ENCODE measurements at places on chromosomes 13 and 19. TPM values are rescaled to one million over a fixed set of nuclear protein-coding genes. Genes with fewer than 3 reads are reported as not detected.

- no peak overlapping the region for H3K4me3 ChIP-seq
- DNase-seq, result no peak
- no peaks in the 10 kb centered on the region for H3K4me1 ChIP-seq
- no peaks in the 10 kb centered on the region for H3K36me3 ChIP-seq
- H3K27me3 ChIP-seq, result no peaks in the 10 kb centered on the region
These were observed 482.6 kb downstream of the RFC3 start for GRCh38 chr13:34300559-34300958.

DNA sequence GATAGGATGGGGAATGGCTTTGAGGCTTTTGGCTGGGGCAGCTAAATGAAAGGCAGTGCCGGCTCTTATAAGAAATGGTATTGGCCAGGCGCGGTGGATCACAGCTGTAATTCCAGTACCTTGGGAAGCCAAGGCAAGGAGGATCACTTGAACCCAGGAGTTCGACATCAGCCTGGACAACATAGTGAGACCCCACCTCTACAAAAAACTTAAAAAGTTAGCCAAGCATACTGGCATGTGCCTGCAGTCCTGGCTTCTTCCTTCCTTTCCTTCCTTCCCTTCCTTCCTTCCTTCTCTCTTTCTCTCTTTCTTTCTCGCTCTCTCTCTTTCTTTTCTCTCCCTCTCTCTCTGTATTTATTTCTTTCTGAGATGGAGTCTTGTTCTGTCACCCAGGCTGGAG, 3.1 kb downstream of the CA11 start:
- H3K36me3 ChIP-seq, result peaks cover 6% of the 10 kb centered on the region
- no peak overlapping the region for H3K4me3 ChIP-seq
- no peak overlapping the region for H3K27ac ChIP-seq
- no peak for DNase-seq
- peaks cover 2% of the 10 kb centered on the region for H3K27me3 ChIP-seq

DNA sequence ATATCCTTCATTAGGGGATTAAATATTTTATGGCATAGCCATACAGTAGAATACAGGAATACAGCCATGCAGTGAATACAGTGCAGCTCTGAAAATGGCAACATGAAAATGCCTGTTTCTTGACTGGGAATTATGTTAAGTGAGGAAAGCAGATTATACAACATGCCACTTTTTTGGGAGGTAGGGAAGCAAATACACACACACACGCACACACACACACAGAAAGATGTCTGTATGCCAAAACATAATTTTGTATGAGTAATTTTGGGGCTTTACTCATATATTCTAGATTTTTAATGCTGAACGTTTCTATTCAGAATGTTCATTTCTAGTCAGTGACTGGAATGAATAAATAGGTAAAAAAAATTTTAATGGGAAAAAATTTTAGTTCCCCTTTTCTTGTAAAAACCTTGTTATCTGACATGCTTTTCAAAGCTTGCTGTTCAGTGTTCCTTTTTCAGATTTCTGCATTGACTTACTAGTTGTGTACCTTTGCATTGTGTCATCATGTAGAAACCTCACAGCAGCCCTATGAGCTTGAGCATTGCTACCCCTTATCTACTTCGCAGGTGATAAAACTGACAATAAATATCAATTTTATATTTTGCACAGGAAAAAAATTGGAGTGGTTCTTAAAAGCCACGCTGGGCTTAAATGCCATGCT, 7.8 kb downstream of the GPR183 start:
- peaks cover 80% of the 10 kb centered on the region for H3K4me1 ChIP-seq
- peak overlapping the region; percentile 76 for H3K27ac ChIP-seq
- DNase-seq, result no peak
- H3K4me3 ChIP-seq, result no peak overlapping the region
- H3K27me3 ChIP-seq, result no peaks in the 10 kb centered on the region
- peaks cover 57% of the 10 kb centered on the region for H3K36me3 ChIP-seq

GRCh38 chr19:517721-518597, 10.7 kb downstream of the TPGS1 start:
- no peak overlapping the region for H3K27ac ChIP-seq
- DNase-seq, result no peak
- peaks cover 13% of the 10 kb centered on the region for H3K4me1 ChIP-seq
- no peak overlapping the region for H3K4me3 ChIP-seq
- peaks cover 9% of the 10 kb centered on the region for H3K36me3 ChIP-seq

- no peaks in the 10 kb centered on the region for H3K36me3 ChIP-seq
- no peak overlapping the region for H3K27ac ChIP-seq
- peaks cover 37% of the 10 kb centered on the region for H3K27me3 ChIP-seq
- DNase-seq, result peak; percentile 45
These were observed 57.9 kb upstream of the VSTM2B start for GRCh38 chr19:29467824-29468401.

DNA sequence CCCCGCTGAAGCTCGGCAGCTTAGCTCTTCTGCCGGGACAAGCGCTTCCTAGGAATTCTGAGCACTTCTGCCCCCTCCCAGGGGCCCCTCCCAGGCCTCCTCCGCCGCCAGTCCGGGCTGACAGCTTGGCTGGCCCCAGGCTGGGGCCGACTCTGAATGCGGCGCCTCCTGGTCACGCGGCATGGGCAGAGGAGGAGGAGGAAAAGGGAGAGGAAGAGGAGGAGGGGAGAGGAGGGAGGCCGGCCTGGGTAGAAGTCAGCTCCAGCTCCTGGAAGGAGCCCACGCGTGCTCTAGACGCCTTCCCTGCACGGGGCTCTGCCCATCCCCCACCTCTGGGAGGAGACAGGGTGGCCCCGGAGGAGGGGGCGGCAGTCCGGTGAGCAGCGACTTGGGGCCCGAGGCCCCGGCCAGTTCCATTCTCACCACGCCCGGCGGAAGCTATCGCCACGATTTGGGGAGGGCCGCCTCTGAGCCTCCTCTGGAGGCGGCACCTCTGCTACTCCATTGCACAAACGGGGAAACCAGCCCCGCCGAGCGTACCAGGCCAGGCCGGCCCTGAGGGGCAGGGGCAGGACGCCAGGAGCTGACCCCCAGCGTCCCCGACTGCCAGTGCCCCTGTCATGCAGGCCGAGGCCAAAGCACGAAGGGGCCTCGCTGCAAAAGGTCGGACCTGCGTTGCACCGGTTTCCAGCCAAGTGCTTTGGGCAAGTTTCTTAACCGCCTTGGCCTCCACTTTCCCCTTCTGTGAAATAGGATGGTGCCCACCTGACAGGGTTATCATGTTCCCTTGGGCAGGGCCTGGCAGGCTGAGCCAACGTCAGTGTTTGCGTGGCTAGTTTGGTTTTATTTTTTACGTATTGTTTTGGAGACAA, 31.6 kb downstream of the CCNE1 start:
- H3K36me3 ChIP-seq, result no peaks in the 10 kb centered on the region
- peaks cover 18% of the 10 kb centered on the region for H3K4me1 ChIP-seq
- peak; percentile 24 for DNase-seq
- H3K27me3 ChIP-seq, result peaks cover 4% of the 10 kb centered on the region

GRCh38 chr13:48801255-48801654, 147.5 kb downstream of the CYSLTR2 start:
- H3K4me3 ChIP-seq, result no peak overlapping the region
- H3K36me3 ChIP-seq, result no peaks in the 10 kb centered on the region
- peaks cover 5% of the 10 kb centered on the region for H3K27me3 ChIP-seq
- peaks cover 16% of the 10 kb centered on the region for H3K4me1 ChIP-seq

GRCh38 chr13:32048816-32049215, 17.2 kb downstream of the FRY start:
- H3K36me3 ChIP-seq, result peaks cover 17% of the 10 kb centered on the region
- peaks cover 44% of the 10 kb centered on the region for H3K4me1 ChIP-seq
- H3K27me3 ChIP-seq, result no peaks in the 10 kb centered on the region
- H3K4me3 ChIP-seq, result no peak overlapping the region

DNA sequence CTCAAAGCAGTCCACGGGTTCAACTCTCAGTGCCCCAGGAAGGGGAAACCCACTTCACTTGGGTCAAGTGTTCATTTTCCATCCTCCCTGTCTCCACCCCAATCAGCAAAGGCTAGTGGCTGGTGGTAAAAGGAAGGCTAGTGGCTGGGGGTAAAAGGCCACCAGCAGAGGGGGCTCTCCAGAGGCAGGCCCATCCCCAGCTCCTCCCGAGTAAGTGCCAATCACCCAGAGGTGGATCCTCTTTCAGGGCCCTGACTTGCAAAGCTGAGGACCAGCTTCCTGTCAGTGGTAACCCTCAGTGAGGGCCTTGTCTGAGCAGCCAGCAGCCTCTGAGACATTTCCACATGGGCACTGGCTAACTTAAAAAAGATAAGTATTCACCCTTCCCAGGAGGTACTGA, 22.0 kb upstream of the TPT1 start:
- no peak overlapping the region for H3K4me3 ChIP-seq
- no peaks in the 10 kb centered on the region for H3K27me3 ChIP-seq
- peak overlapping the region; percentile 57 for H3K27ac ChIP-seq
- peaks cover 61% of the 10 kb centered on the region for H3K4me1 ChIP-seq
- no peak for DNase-seq
- H3K36me3 ChIP-seq, result peaks cover 55% of the 10 kb centered on the region

CEACAM4 gene
- total RNA-seq, result not detected

FCER2 gene
- total RNA-seq, result 0.30 TPM

LRRC8E gene
- not detected for total RNA-seq

DNM2 gene
- 268 TPM for total RNA-seq

ZNF506 gene
- 23.0 TPM for total RNA-seq

FCHO1 gene
- total RNA-seq, result 76.3 TPM

SETDB2 gene
- 18.7 TPM for total RNA-seq

Data from activated CD4-positive, alpha-beta T cell treated with anti-CD3 and anti-CD28 coated beads, Interleukin-2, amount 10 ng/mL, durations not matched to agents 7 days and 5 days (primary cell).